ENCODE measurements at places on chromosomes 6 and 20.

GRCh38 chr6:108116546-108117426, 42.2 kb upstream of the OSTM1 start:
- DNase-seq, result no peak

GRCh38 chr6:151494235-151494935, 568 bp downstream of the CCDC170 start:
- peak; percentile 18 for DNase-seq

DNA sequence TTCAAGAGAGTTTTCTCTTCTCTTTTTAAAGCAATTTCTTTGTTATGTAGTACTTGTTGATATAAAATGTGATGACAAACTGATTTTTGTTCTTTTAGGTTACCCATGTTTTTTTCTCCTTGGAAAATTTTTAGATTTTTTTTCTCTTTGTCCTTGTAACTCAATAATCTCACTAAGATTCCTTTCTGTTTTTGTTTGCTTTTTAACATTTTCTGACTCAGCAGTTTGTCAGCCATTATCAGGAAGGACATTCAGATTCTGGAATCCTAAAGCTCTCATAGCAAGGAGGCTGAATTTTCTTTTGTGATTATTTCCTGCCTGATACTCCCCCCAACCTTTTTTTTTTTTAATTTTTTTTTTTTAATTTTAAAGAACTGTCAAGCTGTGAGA, 75.2 kb upstream of the CITED2 start:
- no peak for DNase-seq

GRCh38 chr6:9795880-9796279, 619.0 kb downstream of the TFAP2A start:
- DNase-seq, result no peak

- DNase-seq, result no peak
Observed at GRCh38 chr6:157382821-157383220, 1.8 kb downstream of the ZDHHC14 start.

- DNase-seq, result no peak
Observed at GRCh38 chr6:36746251-36746650, 48.6 kb downstream of the RAB44 start.

DNA sequence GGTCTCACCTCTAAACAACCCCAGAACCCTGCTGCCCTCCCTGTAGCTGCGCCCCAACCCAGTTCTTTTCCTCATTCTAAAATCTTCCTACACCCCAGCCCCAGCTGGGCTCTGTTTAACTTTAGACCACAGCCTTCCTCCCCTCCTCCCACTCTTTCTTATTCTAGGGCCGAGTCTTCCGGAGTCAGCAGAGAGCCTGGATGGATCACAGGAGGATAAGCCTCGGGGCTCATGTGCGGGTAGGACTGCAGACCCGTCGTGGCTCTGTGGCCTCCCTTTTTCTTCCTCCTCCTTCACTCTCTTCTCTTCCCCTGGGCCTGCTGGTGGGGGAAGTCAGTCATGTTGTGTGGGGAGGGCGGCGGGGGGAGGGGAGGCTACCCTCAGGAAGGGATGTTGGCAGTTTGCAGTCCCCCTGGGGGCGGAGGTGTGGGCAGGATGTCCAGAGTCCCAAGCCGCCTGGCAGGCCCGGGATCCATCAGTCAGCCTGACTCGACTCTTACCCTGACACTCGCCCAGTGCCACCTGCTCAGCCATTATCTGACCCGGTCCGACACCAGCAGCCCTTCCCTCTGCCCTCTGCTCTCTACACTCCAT, 8.1 kb downstream of the CAPN11 start:
- DNase-seq, result no peak

GRCh38 chr6:155246825-155247224, 17.0 kb upstream of the CLDN20 start:
- no peak for DNase-seq

DNA sequence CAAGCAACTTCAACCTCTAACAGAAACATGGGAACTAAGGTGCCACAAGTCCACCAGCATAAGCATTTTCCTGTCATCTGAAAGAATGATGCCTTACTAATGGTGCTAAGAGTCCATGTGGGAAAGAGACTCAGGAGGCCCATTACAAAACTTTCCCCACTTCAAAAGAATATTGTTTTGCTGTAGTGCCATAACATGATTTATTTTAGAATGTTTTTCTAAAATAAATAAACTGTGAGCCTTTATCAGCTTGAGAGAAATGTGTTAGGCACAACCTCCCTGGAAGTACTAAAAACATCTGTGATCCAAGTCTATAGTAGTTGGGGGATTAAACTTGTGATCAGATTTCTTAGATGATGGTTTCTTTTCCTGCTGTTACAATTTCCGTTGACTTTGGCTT, 330.1 kb upstream of the MAP3K7 start:
- DNase-seq, result no peak

DNA sequence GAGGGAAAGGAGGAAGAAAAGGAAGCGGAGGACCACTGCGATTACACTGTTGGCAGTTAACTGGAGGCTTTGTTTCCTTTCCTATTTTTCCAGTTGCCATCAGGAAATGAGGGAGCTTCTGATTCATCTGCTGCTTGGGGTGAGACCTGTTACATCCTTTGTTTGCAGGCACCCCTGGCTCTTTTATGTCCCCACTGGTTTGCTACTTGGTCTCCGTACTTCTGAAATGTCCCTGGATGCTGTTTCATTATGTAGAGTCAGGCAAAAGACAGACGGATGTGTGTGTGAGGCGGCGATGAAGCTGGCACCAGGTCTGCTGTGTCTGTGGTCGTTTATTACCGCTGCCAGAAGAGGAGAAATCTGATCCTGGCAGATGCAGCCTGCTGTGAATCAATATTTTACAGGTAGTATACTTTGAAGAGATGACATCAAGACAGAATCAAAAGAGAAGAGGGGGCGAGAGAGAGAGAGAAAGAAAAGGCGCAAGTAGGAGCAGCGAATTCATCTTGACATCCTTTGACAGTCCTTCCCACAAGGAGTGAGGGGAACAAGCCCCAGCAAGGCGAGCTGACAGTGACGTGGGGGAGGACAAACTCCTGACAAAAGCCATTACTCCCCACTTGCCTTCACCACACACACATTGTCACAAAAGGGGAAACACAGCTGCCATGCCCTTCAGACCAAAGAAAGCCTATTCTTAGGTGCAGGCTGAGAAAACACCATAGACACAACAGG, 145.9 kb upstream of the FBXL4 start:
- no peak for DNase-seq

DNA sequence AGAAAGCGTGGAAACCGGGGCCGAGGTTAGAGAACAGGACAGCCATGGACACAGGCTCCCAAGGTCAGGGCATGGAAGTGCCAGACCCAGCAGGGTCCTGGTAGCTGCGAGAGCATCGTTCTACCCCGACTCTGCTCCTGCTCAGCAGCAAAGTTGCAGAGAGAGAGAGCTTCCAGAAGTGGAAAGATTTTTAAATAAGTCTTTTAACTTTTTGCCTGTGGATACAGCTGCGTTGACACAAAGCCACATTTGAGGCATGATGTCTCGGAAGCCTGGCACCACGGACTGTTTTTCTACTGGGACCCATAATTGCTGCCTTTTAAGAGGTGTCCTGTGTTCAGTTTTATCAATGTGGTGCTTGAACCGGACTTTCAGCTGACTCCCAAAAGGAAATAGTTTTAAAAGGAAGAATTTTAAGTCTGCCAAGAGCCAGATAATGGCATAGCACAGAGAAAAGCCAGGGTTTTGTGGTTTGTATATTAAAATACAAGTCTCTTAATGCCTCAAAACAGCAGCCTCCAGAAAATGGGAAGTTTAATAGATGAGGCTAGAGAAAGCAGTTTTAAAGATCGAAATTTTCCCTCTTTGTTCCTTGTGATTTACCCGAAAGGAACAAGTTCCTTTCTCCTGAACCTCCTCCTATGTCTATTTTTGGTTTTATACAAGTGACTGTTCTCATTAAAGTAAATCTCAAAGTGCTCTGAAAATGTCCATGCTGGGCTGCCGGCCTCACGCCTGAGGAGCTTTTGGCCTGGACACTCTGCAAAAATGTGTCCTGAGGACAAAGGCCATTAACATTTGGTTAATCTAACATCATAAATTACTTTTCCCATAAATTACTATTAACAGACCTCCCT, 91.5 kb downstream of the RIN2 start:
- DNase-seq, result no peak

GRCh38 chr6:32970413-32971241, 2.2 kb downstream of the BRD2 start:
- DNase-seq, result peak; percentile 88

- no peak for DNase-seq
Observed at GRCh38 chr6:18308070-18308735, 43.9 kb upstream of the DEK start.

GRCh38 chr6:116447496-116448011, 13.6 kb upstream of the CALHM6 start:
- no peak for DNase-seq

DNA sequence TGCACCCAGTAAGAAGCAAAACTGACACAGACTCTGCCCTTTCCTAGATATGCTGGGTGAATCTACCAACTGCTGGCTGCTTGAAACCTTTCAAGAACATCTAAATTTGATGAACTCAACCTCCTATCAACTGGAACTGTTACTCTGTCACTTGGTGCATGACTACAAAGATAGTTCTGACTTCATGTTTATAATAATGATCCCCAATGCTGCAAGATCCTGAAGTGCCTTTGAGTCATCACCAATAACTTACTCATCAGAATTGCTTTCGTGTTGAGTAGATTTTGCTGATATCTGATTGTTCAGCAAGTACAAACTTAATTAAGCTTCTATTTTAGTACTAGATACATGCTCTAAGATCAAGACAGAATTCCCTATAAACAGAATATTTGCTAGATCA, 100.2 kb upstream of the ARMC2 start:
- DNase-seq, result no peak

DNA sequence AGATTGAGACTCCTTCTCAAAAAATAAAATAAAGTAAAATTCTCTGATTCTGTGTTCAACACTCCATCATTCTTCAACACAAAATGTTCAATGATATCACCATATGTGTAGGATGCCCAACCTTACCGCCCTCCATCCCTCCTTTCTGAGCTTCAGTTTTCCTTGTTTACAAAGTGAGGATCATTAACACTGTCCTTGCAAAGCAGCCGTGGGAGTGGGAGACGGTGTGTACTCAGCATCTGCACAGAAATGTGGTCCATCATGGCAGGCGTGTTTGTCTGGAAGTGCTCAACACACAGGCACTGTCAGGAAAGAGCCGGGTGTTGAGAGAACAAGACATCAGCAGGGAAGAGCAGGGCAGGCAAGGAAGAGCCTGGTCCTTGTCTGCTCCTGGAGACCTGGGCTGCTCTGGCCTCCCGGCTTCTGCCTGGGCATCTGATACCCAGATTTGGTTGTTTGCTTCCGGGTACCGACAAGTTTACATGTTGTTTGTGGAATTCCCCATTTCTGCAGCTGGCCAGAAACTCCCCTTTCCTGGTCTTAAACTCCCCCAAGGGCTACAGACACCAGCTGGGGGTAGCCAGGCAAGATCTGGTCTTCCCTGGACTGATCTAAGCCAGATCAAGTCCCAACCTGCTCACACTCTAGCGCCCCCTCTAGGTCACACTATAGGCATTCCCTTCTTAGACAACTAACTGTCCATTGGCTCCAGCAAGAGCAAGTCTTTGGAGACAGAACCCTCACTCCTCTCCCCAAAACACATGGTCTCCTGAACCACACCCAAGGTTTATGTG, 26.7 kb upstream of the TTPAL start:
- peak; percentile 5 for DNase-seq

DNA sequence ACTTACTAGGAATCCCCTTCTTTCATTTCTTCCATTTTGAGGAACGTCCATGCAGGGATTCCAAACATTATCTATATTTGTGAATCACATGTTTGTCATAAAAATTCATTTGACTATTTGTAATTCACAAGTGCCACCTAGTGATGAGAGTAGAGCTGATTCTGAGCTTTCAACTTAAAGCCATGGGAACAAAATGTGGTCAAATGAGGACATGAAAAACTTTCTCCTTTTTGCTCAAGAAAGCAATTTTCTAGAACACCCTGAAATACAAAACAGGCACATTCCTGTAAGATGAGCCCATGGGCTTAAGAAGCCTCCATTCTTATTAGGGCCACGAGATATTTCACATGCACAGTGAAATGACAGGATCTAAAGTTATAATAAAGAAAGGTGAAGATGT, 12.3 kb downstream of the MAP3K7 start:
- no peak for DNase-seq

DNA sequence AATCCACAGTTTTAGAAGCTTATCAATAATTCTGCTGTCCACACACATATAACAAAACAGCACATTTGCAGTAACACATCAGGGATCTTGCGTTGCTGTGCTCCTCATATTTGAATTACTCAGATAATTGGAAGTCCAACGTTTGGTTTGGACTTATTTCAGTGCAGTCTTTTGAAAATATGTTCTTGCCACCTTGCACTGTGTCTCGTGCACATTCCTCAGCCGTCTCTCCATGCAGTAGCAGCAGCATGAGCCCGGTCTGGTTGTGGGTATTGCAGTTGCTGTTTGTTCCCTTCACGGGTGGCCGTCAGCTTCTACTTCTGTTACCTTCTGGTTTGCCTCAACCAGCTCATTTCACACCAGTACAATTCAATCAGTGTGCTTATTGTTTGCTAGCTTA, 215.5 kb downstream of the SLC24A3 start:
- no peak for DNase-seq

DNA sequence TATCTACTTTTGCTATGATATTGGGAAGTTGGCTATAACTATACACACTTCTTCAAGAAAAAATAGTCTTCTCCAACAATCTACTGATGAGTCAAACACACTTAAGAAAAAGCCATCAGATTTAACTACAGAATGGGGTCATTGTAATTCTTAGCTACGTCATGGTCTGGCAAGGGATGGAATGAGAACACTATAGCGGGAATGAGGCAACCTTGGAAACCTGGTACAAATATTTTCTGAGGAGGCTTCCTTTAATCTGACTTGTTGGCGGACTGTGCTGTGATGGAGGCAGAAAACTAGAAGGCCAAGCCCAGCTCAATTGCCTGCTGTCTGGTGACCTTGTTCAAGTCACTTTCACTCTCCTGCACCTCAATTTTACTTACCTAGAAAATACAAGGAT, 586.8 kb upstream of the JAG1 start:
- DNase-seq, result no peak

GRCh38 chr20:52289956-52290565, 98.5 kb upstream of the ZFP64 start:
- DNase-seq, result no peak

- no peak for DNase-seq
Observed at GRCh38 chr20:11726026-11726425, 191.7 kb upstream of the BTBD3 start.

DNA sequence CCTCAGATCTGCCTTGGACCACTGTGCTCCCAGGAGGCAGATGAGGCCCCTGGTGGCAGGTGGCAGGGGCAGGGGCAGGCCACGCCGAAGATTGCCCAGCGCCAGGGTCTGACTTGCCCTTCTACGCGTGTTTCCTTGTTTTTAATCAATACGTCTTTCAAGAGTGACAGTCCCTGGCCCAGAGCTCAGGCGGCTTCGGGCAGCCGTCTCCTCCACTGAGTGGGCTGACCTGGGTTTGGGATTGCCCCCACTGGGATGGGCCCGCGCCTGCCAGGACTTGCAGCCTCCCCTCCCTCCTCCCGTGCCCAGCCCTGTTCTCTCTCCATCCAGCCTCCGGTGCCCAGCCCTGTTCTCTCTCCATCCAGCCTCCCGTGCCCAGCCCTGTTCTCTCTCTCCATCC, 21.2 kb downstream of the FRMD1 start:
- no peak for DNase-seq
